ENCODE measurements at places on chromosomes 1 and 21. TPM values are rescaled to one million over a fixed set of nuclear protein-coding genes. Genes with fewer than 3 reads are reported as not detected.

GRCh38 chr1:58442114-58442513 is 104.4 kb downstream of the OMA1 start:
- DNase-seq = no peak

DNA sequence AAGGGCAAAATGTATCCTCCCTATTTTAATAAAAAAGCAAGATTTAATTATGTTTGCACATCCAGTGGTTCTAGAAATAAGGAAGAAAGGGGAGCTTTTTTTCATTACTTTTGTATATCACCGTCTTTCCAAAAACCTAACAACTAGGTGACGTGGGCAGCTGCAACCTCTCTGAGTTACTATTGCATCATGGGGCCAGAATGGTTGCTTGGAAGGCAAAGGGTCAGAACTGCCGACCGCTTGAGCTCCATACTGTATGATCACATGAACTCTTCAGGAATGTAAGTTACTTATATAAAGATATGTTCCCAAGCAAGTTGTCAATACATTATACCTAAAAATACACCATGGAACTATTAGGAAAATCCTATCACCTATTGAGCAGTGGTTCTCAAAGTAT is 85.6 kb upstream of the HIVEP3 start:
- no peak for DNase-seq

DNA sequence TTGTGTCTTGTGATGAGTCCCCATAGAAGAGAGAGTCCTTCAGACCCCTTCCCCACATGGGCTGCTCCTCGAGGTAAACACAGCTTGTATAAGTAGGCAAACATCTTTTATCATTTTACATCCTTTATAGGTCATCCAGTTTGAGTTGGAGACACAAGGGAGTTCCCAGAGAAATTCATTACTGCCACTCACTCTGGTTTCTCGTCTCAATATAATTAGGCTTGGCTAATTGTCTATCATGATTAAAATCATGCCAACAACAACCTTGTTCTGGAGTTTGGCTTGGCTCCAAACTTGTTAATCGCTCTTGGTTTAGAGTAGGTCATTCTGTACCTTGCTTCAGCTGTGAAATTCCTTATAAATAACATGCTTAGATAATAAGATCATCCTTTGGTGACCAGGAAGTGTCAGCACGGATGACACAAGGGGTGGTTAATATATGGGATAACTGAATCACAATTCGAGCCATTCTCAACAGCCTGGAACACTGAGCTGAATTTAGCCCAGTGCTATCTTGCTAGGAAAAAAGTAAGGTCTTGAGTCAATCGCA is 70.7 kb upstream of the DAB1 start:
- DNase-seq = no peak

DNA sequence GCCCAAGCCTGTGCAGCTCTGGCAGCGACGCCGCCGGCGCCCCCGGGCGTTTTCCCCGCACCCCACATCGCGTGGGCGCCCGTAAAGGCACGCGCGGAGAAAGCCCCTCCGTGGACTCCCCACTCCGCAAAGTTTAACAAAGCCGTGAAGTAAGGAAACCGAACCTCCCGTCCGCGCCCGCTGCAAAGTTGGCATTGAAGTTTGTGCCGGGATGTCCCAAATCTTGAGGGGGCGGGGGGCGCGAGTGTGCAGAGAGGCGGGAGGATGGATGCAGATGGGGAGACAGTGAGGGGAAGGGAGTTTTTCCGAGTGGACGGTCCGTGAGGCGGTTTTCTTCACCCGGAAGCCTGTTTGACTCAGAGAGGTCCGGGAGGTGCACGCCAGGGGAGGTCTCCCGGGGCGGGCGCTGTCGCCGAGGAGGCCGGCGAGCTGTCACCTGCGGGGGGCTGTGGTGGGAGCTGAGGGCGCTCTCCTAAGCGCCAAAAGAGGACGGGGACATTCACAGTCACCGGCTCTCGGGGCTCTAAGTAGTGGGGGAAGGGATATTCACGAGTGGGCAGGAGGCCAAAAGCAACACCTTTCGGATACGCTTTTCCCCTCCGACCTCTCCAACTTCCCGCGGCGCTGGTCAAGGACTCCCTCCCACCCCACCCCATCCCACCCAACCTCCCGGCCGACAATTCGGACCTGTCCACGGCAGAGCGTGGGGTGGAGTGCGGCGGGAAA is 1.3 kb downstream of the WLS start:
- peak; percentile 48 for DNase-seq

GRCh38 chr1:212915245-212916091 is 34.9 kb upstream of the VASH2 start:
- DNase-seq = peak; percentile 70

DNA sequence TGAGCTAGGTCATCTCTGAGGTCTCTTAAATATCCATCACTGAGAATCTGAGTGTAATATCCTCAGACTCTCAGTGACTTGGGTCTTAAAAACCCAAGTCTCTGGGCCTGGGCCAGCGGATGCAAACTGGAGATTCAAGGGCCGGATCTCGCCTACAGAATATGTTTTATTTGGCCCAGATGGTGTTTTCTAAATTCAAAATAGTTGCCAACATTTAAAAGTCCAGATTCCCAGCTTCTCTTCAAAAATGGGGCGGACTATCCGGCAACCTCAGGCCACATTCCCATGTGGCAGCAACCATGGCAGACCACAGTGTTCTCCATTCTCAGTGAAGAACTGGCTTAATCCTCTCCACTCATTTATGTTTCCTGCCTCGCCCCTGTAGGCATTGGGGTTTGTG is 12.7 kb upstream of the HEYL start:
- peak; percentile 82 for DNase-seq

- no peak for DNase-seq
These were observed 23.5 kb downstream of the CNN3 start for GRCh38 chr1:94903280-94904009.

DNA sequence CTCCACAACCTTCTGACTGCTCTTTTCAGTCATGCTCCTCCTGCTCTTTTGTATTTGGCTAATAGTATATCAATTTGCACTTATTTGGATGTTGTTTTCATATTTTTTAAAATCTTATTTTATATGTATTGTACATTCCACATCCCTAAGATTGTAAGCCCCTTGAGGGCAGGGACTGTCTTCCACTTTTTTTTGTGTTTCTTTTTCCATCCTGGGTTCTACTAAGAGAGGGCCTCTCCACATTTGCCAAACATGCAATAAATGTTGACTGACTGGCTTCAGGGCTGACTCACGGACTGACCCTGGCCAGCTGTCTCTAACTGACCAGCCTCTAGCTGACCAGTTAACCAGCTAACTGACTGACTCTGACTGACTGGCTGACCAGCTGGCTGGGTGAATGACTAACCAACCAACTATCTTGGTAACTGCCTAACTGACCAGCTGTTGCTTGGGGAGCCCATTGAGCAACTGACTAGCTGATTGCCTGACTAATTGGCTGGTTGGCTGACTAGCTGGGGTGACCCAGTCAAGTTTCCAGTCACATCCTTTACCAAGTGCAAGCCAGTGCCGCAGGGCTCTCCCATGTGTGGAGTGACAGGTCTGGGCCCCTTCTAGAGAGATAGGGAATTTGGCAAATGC is 16.1 kb downstream of the CSF1 start:
- no peak for DNase-seq

GRCh38 chr1:4603295-4604110 is 50.9 kb upstream of the AJAP1 start:
- DNase-seq = no peak

DNA sequence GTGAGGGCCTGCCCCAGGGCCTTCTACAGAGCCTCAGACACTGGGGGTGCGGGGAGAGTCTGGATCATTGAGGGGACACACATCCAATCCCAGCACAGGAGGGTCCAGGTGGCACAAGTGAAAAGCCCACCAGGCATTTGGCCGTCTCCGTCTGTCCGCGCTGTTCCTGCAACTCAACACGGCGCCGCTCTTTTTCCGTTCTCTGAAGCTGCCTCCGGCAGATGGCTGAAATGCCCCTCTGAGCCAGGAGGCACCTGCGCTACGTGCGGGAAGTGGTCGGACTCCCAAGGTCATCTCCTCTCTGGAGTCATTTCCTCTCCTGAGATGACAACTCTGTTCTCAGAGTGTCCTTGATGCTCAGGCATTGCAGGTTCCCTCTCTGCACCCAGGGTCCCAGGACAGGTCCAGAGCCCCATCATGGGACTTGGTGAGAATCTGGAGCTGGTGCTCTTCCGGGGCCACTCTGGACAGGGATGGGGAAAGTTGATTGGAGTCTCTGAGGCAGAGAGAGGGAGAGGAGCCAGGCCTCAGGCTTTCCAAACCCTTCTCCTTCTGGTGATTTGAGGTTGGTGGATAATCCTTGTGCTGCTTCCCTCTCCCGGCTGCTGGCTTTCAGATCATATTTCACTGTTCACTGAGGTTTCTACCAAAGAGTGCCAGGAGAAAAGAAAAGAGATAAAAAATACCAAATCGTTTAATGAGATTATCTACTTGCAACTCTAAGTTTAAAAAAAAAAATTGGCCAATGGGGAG is 14.0 kb upstream of the MIXL1 start:
- DNase-seq = no peak

CYP4A11 gene
- not detected for total RNA-seq

SLC44A3 gene
- 3.3 TPM for total RNA-seq

SYPL2 gene
- 28.9 TPM for total RNA-seq

ABCA4 gene
- total RNA-seq = 0.08 TPM

SLC45A3 gene
- total RNA-seq = 6.9 TPM

ITLN2 gene
- not detected for total RNA-seq

SERINC2 gene
- 1.5 TPM for total RNA-seq
